ENCODE measurements at places on chromosomes 16 and 17.

GRCh38 chr17:73998653-73999645, 204.5 kb upstream of the RPL38 start:
- DNase-seq: peak; percentile 58

DNA sequence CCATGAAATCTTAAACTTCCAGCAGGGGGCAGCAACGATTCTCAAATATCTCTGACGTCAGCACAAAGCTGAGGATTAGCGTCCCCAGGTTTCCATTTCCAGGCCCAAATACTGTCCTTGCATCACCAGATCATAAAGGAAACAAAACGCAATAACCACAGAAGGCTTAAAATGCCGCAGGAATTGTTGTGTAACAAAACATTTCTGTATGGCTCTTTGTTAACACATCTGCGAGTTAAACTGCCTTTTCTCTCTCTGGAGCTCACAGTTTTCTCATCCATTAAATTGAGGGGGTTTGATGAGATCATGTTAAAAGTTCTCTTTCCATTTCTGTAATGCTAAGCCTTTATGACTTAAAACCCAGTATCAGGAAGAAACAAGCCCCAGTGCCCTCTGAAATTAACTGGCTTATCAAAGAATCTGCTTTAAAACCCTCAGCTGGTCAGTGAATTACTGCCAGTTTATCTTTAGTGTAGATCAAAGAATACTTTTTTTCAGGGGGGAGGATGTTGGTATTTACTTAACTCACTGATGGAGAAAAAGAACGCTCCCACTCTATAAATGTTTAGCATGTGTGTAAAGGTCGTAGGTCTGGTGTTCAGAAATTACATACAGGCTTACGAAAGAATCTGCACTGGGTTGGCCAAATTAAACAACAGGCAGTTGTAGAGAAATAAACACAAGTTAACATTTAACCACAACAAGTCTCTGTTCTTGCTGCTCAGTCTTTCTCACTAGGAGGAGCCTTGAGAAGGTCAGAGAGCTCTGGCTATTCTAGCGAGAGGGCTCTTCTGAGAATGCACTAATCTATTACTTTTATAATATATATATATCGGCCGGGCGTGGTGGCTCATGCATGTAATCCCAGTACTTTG, 10.6 kb upstream of the TERF2 start:
- peak; percentile 63 for DNase-seq

DNA sequence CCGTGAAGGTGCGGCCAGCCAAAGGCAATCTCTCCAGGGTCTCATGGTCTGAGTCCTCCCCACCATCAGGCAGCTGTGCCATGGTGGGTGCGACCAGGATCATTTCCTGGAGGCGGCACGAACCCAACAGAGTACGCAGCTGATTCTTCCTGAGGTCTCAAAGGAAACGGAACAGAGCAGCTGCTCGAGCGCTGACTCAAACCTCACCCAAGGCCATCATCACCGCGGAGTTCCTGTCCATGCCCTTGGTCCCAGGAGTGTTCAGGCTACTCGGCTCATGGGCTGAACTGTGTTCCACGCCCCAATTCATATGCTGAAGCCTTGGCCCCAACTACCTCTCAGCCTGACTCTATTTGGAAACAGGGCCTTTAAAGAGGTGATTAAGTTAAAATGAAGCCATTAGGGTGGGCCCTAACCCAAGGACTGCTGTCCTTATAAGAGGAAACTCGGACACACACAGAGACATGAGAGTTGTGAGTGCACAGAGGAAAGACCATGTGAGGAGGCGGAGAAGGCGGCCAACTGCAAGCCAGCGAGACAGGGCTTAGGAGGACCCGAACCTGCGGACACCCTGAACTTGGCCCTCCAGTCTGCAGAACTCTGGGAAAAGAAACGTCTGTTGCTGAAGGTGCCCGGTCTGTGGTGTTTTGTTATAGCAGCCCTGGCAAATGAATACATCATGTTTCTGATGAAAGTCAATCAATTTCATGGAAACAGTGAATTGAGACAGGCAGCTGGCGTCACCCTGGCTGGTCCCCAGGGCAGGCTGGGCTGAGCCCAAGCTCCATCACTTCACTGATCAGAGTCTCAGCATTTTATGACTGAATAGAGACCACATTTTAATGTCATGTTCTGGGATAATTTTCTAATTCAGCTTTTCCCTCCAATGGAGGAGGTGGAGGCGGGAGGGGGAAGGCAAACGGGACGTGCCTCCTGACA, 13.7 kb downstream of the MXRA7 start:
- DNase-seq: no peak

GRCh38 chr17:69473841-69474831, 59.6 kb downstream of the MAP2K6 start:
- no peak for DNase-seq

- no peak for DNase-seq
Observed at GRCh38 chr17:41315204-41315794, at the start of gene KRTAP17-1. Gene KRTAP17-1 (minus strand): TSS chr17:41315710. CDS start chr17:41315650, 60 bp downstream.

GRCh38 chr17:74515941-74516340, 15.3 kb downstream of the CD300LB start:
- DNase-seq: no peak

DNA sequence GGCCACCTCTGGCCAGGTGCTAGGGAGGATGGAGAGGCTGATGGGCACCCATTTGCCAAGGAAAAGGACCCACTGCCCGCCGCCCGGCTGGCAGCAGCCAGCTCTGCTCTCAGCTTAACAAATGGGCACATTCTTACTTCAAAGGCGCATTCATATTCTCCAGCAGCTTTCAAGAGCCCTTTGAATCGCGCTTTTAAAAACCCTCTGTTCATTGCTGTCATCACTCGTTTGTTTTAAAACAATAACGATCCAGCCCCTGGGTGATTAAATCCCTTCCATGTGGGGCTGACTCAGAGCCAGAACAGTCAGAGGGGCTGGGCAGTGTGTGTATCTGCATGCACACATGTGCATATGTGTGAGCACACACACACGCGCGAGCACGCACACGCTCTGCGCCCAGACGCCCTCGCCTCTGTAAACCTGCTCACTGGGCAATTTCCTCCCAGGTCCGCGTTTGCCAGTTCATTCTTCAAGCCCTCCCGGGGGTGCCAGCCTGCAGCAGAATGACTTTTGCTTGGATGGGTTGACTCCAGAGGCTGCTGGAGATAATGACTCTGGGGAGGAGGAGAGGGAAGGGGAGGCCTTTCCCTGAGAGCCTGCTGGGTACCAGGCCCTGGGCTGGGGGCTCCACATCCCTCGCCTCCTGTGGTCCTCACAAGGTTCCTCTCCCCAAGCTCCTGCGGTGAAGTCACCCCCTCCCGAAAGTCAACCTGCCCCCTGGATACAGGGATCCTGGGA, 133.1 kb downstream of the SDK2 start:
- no peak for DNase-seq

DNA sequence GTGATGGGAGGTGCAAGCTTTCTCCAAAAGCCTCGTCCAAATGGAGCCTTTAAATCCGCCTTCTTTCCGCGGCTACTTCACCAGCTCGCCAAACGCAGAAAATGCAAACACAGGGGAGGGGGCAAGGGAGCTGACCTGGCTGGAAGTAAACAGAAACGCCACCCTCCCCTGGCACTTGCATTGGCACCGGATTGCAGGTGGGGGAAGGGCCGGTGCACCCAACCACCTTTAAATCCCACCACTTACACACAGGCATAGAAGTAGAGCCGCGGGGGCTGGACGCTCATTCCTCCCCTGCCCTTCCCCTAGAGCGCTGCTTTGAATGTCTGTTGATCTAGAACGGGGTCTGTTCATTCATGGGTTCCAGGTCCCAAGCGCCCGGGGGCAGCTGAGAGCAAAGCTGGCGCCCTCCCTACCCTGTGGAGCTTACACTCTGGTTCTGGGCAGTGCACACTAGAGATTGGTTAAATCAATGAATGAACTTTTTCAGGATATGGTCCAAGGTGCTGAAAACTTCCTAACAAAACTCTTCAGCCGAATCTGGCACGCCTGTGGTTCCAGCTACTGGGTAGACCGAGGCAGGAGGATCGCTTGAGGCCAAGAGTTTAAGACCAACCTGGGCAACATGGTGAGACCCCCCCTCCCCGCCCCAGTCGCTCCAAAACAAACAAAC, 920 bp upstream of the ZCCHC14 start:
- DNase-seq: no peak

DNA sequence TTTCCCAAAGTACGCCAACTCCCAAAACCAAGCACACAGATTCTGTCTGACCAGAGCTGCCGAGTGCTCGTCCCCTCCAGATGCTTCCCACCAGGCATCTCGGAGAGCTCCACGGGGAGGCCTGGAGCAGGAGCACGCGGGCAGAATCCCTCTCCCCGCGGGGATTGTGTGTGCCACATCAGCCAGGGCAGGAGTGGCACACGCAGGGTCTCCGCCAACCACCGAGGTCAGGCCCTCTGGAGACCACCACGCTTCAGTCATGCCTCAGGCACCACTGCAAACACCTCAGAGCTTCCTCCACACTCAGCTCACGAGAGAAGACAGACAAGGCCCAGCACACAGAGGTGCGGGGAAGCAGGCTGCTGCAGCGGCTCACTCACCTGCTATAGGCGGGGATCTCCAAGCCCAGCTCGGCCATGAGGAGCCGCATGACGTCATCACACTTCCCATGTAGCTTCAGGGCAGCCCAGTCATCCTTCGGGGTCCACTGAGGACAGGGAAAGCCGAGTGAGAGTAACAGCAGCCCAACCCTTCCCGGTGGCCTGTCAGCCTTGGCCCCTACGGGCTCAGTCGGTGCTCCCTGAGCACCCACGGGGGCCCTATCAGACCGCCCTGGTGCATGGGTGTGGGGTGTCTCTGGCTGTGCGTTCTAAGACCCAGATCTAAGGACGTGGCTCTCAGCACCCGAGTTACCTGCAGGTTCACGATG, 2.3 kb upstream of the PCYT2 start:
- no peak for DNase-seq

DNA sequence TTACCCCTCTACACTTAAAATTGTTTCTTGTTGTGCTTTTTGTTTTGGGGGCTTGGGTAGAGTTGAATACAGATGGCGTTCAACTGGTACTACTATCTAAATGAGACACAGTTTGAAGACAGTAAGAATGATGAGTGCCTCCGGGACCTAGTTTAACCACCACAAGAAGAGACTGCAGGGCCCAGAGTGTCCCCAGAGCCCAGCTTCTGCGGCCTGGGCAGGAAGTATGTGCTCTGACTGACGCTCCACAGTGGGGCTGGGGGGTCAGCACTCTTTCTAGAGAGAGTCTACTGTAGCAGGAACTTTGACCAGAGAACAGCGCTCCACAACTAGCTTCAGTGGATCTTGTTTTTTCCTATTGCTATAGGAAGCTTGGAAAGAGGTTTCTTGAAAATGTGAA, 174.0 kb downstream of the VPS53 start:
- DNase-seq: no peak

DNA sequence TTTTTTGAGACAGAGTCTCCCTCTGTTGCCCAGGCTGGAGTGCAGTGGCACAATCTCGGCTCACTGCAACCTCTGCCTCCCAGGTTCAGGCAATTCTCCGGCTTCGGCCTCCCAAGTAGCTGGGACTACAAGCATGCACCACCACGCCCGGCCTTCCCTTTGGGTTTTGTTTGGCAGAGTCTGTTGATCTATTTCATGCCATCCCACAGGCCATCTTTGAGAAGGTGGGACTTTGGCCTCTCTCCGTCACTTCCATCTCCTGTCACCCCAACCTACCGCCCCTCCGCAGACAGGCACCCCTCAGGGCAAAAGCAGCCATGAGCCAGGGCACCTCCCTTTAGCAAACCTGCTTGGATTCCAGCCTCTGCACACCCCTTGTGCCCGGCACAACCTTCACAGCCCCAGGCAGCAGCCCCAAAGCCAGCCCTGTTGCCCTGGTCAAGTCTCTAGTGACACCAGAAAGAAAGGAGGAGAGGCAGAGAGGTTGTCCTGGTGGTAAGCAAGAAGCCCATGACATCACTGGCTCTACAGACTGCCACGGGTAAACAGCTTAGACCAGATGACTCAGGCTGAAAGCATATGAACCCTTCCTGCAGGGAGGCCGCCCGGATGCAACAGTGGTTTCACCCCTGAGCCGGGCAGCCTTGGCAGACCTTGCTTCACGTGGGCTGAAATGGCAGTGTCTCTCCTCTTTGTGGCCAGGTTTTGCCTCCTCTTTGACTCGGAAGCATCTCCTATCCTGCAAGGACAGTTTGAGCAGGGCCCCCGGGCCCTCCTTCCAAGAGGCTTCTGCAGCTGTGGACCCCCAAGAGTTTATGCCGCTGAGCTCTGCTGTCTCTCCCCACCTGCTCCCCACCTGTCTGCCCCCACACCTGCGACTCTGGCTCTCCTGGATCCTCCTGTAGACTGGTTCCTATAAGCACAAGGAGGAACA, 8.1 kb upstream of the TIMP2 start:
- peak; percentile 65 for DNase-seq

Data from activated naive CD4-positive, alpha-beta T cell treated with Interleukin-2 at 50 U/mL for 16 hours (primary cell).